T-helper 2 cell treated with Interferon-gamma antibody and Interleukin-4, amounts not matched to agents 5 μg/mL and 100 μg/mL, for 36 hours (primary cell): ENCODE measurements at places on chromosomes 6 and 20.

GRCh38 chr6:46954837-46955451 is 33.2 kb upstream of the ADGRF5 start:
- DNase-seq: no peak

GRCh38 chr6:162271922-162272321 is 455.6 kb downstream of the PRKN start:
- DNase-seq: no peak

DNA sequence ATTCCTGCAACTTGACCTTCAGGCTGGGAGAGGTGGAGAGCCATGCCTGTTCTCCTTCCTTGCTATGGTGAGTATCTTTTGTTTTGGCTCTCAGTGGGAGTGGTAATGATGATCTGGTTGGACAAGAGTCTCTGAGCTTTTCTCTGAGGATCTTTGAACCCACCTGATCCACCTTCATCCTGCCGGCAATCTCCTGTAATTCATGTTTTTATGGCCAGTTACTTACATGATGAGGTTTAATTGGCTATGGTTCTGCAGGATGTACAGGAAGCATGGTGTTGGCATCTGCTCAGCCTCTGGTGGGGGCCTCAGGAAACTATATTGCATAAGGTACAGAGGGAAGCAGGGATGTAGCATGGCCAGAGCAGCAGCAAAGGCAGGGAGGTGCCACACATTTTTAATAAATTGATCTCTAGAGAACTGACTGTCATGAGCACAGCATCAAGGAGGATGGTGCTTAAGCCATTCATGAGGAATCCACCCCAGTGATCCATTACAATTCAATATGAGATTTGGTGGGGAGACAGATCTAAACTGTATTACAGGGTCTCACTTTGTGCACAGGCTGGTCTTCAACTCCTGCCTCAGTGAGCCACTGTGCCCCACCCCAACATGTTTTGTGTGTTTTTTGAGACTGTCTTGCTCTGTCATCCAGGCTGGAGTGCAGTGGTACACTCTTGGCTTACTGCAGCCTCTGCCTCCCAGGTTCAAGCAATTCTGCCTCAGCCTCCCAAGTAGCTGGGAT is 10.0 kb downstream of the HSPA1B start:
- DNase-seq: no peak

DNA sequence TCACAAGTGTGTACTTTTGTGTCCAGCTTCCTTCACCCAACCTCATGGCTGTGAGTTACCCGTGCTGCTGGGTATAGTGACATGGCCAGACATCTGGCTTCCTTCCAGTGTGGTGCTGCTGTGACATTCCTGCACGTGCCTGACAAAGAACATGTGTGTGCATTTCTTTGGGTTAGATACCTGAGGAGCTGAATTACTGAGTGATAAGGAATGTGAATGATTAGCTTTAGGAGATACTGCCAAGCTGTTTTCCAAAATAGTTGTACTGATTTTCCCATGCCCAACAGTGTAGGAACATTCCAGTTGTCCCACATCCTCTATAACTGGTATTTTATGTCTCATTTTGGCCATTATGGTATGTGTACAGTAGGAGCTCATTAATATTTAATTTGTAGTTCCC is 132.5 kb downstream of the PREX1 start:
- DNase-seq: no peak

GRCh38 chr6:1435806-1436205 is 46.4 kb downstream of the FOXF2 start:
- no peak for DNase-seq

DNA sequence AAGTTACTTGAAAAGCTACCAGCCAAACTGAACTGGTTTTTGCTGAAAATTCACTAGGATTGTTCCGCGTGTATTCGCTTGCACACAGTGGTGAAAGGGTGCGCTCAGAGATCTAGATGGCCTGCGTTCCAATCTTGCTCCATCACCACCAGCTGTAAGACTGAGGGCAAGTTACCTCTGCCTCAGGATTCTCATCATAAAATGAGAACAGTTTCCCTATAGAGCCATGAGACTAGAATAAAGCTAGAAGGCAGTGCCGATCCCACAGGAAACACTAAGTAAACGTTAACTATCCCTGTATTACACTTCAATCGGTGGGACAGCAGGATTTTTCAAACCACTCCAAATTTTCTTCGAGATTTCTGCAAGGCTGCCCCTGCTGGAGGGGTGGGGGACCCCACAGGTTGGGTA is 838 bp downstream of the AHCY start:
- DNase-seq: no peak

GRCh38 chr6:4355241-4355640 is 219.9 kb upstream of the ECI2 start:
- DNase-seq: no peak

- DNase-seq: no peak
Observed at GRCh38 chr20:49230021-49230420, 10.8 kb downstream of the DDX27 start.

DNA sequence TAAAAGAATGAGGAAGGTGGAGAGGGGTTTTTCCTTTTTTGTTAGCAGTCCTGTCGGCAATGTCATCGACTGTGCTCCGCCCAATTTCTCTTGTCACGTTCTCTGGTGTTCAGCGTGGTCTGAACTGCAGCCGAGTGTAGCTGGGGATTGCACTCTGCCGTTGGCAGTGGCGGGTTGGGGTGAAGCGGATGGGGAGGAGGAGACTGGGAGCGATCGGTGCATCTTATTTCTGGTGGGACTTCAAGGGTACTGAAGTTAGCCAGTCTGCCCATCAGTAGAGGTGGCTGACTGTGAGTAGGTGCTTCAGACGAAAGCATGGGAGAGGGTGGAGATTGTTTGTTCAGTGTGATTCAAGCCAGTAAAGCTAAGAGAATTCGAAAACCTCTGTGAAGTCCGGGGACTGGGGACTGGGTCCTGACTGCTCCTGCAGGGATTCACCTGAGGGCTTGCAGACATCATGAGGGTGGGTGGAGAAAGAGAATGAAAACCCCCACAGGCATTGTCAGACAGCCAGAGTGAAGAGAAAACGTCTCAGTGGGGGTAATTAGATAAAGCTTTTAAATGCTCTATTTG is 5.1 kb downstream of the RREB1 start:
- DNase-seq: peak; percentile 26

DNA sequence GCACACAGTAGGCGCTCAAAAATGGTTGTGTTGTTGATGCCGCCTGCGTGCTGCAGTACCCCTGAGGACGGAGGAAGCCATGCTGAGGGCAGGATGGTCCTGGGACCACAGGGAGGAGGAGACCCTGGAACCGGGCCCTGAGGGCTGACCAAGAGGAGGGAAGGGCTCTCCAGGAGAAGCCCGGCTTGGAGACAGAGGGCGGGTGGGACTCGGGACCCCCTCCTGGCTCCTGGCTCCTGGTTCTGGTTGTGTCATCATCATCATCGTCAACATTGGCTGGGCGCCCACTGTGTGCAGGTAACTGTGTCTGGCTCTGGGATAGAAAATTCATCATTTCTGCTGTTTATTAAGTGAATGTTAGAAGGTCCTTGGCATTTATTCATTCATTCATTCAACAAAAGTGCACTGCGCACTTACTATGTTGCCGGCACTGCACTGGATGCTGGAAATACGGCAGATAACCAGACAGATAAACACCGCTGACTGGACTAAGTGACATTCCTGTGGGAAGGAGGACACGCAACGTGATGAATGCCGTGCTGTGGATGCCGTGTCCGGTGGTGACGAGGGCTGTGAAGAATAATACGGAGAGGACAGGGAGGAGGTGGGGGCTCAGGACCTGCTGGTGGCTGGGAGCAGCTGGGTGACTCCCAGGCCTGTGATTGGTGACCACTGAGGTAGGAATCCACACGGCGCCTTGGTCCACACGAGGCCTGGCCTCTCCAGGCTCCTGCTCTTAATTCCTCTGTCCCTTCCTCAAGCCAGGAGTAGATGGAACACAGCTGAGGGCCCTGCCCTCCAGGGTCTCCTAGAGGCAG is 35.3 kb downstream of the SPDEF start:
- DNase-seq: no peak

DNA sequence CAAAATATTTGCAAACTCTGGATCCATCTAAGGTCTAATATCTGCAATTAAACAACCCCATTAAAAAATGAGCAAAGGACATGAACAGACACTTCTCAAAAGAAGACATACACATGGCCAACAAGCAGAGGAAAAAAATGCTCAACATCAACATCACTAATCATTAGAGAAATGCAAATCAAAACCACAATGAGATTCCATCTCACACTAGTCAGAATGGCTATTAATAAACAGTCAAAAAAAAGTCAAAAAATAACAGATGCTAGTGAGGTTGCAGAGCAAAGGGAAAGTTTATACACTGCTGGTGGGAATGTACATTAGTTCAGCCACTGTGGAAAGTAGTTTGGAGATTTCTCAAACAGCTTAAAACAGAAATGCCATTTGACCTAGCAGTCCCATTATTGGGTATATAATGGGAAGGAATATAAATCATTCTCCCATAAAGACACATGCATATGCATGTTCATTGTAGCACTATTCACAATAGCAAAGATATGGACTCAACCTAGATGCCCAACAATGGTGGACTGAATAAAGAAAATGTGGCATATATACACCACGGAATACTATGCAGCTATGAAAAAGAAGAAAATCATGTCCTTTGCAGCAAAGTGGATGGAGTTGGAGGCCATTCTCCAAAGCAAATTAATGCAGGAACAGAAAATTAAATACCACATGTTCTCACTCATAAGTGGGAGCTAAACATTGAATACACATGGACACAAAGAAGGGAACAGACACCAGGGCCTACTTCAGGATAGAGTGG is 9.1 kb downstream of the ZNFX1 start:
- no peak for DNase-seq

- no peak for DNase-seq
Observed at GRCh38 chr20:39356908-39357307, 394.8 kb downstream of the DHX35 start.

DNA sequence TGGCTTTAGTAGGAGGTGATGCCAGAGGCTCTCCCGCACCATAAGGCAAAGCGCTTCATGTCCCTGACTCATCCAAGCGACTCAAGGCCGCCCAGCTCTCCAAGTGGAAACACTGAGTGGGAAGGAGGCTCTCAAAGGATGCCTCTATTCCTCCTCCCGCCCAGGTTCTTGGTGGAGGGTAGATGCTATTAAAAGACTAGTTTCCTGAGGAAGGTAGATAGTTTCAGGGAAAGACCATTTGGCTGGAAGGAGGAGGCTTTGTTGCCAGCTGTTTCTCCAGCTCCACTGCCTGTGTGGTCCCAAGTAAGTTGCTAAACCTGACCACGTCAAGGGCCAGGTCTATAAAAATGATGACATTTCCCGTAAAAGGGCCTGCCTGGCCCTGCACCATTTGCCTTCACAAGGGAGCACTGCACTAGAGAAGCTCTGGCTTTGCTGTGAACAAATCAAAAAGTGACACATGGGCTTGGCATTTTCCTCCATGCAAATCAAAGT is 48.2 kb downstream of the GMDS start:
- no peak for DNase-seq

GRCh38 chr6:137863091-137863797 is 3.8 kb upstream of the TNFAIP3 start:
- no peak for DNase-seq

DNA sequence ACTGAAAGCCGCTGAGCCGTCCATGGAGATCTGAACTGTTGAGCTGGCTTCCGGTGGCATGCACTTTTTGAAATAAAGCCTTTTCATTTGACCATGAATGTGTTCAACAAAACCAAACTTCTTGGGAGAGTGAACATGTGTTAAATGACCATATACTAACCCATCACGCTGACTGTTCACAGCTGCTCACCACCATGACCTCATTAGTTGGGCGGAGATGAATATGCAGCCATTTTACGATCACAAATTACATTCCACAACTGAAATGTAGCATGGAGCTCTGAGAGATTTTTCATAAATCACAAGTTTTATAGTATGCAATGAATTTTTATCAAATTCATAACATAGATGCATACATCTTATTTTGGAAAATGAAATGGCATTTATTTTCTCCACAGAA is 4.2 kb downstream of the RAMACL start:
- no peak for DNase-seq

GRCh38 chr6:167103041-167103891 is 19.6 kb upstream of the CCR6 start:
- DNase-seq: no peak

DNA sequence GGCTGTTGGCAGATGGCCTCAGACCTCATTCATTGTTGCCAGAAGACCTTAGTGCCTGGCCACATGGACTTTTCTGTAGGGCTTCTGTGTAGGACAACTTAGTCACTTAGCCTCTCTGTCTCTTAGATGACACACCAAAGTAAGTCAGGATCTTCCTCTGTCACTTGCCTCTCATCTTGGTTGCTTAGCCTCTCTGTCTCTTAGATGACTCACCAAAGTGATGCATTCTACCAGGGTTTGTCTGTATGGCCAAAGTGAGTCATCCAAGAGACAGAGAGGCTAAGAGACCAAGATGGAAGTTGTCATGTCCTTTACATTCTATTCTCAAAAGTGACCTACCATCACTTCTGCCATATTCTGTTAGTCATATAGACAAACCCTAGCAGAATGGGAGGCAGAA is 255.9 kb upstream of the DEFB112 start:
- DNase-seq: no peak

DNA sequence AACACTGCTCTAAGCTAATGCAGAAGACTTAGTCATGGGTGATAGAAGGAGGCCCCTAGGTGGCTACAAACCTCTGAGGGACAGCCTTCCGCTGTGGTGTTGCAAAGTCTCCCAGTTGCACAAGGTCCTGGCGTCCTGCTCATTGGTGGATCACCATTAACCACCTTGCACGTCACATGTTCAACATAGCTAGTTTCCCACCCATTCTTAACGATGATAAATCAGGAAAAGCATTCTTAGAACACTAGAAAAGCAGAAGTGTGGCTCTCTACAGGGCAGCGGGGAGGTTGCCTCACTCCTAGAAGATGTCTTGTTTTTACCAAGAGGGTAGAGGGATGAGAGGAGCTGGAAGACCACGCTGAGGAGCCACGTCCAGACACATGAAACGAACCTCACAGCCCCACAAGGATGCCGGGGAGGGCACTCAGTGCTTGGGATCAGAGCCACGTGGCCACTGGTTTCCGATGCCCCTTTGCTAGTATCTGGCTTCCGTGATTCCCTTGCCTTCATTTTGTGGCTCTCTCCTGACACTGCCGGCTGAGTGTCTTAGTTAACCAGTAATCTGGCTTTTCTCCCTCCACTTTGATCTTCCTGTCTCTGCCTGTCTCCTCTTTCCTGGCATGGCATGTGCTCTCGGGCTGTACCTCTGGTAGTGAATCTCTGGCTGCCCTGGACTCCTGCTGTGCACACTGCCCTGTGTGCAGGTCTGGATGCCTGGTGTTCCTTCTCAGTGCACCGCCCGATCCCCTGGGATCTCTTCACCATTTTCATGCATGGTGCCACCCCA is 91.4 kb upstream of the NEDD9 start:
- no peak for DNase-seq

GRCh38 chr6:133040803-133041419 is 200.2 kb upstream of the EYA4 start:
- no peak for DNase-seq
